HT-29 (cell line): ENCODE measurements at places on chromosomes 16 and 17.
A peak's percentile ranks its signal among the peaks of the same experiment; 100 is the strongest.

- peak; percentile 29 for DNase-seq
Observed at GRCh38 chr17:1347589-1348323, 52.3 kb downstream of the YWHAE start.

DNA sequence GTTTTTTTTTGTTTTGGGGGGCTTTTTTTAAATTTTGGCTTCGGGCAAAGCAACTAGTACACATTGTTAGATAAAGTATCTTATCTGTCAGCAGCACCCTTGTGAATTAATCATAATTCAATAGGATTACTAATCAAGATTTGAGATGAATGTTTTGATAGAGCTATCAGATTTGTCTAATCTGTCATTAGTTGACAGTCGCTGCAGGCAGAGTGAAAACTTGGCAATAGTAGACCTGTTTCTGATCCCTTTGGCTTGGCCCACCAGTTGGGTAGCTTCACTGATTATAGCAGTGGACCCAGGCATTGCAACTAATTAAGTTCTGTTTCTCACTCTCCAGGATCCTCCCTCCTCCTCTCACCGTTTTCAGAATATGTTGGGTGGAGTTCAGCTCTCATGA is 258.6 kb downstream of the IRX3 start:
- DNase-seq, result no peak

GRCh38 chr16:86584071-86584685 is 5.8 kb downstream of the FOXL1 start:
- no peak for DNase-seq

- DNase-seq, result no peak
Observed at GRCh38 chr17:72594248-72594647, 473.4 kb downstream of the SOX9 start.

DNA sequence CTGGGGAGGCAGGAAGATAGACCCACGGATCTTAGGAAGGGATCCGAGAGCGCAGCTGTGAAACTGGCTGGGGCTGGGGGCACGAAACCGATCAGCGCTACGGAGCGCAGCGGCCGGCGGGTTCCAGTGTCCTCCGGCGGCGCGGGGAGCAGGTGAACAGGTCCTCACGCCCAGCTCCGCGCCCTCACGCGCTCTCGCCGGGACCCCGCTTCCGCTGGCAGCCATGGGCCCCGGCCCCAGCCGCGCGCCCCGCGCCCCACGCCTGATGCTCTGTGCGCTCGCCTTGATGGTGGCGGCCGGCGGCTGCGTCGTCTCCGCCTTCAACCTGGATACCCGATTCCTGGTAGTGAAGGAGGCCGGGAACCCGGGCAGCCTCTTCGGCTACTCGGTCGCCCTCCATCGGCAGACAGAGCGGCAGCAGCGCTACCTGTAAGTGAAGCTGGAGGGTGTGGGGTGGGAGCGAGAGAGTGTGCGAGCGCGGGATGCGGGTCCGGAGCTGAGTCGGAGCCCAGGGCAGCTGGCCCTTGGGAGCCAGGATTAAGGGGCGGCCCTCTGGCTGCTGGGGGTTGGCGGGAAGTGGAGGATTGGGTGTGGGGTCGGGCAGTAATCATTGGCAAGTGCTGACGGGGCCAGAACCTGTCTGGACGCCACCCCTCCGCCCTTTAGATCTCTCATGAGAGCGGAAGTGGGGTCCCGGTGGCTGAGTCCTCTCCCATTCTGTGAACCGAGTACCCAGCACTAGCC is 479 bp downstream of the ITGA3 start:
- peak; percentile 76 for DNase-seq

DNA sequence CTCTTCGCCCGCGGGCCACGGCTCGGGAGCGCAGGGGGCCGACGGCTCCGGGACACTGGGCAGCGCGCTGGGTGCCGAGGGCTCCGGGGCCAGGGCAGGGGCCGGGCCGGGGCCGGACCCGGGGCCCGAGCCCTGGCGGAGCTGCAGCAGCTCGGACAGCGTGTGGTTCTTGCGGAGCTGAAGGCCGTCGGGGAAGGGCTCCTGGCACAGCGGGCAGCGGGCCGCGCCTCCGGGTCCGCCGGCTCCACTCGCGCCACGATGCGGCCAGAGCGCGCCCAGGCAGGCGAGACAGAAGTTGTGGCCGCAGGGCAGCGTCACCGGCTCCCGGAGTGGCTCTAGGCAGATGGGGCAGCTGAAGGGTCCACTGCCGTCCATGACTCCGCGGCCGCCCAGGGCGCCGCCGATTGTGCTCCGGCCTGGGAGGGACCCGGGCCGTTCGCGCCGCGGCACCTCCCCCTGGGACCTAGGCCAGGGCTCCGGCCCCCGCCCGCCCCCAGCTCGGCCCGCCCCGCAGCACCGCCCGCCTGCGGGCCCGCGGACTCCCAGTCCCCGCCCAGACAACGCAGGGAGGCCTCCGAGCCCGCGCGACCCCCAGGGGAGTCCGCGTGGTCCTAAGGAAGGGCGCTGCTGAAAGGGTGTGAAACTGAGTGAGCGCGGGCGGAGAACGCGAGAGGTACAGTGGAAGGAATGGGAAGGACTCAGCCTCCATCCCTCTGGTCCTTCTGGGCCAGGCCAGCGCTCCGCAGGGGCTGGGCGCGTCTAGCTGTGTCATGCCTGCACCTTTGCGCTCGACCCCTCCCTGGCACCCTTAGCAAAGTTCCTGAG is at the start of gene TRIM47:
TRIM47 (minus strand) TSS at position 408 of the 825 bp plus-strand sequence; CDS start at position 375, 33 bp downstream.
- DNase-seq, result peak; percentile 60

DNA sequence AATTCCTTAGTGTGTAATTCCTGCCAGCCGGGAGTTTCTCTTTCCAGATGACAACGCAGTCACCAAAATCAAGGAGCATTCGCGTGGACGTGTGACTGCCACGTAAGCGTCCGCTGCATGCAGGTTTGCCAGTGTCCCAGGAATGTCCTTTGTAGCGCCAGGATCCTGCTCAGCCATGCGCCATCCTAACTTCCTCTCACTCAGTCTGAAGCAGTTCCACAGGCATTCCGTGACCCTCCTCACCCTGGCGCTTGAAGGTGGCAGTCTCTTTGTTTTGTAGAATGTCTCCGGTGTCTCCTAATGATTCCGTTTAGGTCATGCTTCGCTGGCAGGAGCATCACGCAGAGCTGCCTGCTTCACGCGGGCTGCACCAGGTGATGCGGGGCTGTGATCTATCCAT is 88.6 kb downstream of the RPTOR start:
- no peak for DNase-seq

- no peak for DNase-seq
Observed at GRCh38 chr16:10239640-10240039, 57.4 kb upstream of the GRIN2A start.

- DNase-seq, result no peak
Observed at GRCh38 chr16:50664270-50664669, 16.8 kb downstream of the SNX20 start.

GRCh38 chr16:66223176-66223780 is 143.2 kb upstream of the CDH5 start:
- DNase-seq, result no peak

DNA sequence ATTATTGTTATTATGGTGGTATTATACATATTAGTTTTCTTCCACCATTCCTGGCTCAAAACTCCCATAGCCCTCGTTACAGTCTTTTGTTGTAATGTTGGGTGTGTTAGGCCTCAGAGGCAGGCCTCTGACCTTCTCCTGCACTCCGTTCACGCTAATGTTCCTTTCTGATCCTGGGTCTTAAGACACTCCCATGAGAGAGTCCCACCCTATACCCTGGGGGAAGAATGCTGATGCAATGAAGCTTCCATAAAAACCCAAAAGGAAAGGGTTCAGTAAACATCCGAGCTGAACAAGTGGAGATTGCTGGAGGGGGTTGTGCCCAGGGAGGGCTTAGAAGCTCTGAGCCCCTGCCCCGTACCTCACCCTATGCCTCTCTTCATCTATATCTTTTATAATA is 141.3 kb upstream of the NETO2 start:
- DNase-seq, result no peak

DNA sequence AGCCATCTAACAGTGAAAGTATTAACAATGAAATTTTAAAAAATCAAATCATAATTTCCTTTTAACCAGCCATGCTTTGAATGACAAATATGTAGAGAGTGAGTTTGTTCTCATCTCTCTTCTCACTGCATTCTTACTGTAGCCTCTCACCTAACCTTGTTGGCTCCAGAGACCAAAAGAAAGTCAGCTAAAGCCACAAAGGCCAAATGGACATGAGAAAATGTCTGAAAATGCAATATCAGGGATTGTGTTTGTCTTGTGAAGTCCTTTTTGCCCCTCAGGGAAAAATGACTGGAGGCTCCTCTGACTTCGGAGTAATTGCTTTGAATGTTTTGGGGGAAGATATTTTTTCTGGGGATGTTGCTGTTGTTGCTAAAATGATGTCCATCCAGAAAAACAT is 166.3 kb downstream of the SLC39A11 start:
- DNase-seq, result no peak

DNA sequence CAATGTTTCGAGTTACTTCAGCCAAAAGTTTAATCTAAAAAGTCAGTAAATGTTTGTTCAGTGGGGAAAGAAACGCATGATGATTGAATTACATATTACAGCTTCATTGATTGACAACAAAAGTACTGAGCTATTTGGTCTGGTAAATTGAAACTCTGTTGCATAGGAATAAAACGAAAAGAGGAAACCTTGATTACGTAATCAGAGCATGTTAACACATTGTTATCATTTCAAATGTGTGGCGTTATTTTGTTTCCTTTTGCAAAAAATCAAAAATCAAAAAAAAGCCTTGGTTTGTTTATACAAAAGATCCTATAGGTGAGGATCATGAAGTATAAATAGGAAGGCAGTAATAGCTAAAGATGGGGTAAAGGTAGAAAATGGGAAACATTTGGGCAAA is 19.5 kb upstream of the CA10 start:
- no peak for DNase-seq

- no peak for DNase-seq
Observed at GRCh38 chr16:4898811-4899473, 38.0 kb downstream of the PPL start.

DNA sequence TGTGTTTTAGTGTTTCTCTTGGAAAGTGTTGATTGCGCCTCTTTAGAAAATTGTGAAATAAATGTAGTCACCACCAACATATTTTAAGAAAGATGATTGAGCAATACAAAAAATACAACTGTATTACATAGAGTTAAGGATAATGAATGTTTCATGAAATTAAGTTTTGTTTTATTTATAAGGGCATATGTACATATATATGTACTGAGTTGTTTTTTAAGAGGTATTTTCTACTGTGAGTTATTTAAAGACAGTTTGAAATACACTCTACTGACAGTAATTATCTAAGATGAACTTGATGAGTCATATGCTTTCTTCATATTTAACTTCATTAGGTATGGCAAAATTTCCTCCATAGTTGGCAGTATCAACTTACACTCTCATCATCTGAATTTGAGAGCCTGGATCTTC is 411.7 kb downstream of the HS3ST3B1 start:
- no peak for DNase-seq

DNA sequence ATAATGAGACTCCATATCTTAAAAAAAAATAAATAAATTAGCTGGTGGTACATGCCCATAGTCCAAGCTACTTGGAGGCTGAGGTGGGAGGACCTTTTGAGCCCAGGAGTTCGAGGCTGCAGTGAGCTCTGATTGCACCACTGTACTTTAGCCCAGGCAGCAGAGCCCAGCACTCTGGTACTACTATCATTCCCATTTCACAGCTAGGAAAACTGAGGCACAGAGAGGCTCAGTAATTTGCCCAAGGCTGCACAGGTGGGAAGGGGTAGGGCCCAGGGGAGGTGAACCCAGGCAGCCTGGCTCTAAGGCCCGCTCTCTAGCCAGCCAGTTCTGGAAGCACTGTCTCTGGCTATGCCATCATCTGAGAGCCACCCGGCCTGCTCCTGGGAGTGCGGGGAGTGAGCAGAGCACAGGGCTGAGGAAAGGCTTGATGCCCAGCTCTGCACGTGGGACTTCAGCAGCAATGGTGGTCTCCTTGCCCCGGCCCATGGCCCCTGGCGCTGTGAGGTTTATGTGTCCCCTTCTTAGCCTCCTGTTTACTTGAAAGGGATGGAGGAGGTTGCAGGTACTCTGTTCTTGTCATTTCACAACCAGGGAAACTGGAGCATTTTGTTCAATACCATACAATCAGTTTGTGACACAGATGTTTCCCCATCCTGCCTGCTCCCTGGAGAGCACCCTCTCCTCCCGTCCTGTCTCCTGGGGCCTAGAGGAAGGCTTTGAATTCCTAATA is 222.3 kb downstream of the KATNIP start:
- DNase-seq, result no peak

DNA sequence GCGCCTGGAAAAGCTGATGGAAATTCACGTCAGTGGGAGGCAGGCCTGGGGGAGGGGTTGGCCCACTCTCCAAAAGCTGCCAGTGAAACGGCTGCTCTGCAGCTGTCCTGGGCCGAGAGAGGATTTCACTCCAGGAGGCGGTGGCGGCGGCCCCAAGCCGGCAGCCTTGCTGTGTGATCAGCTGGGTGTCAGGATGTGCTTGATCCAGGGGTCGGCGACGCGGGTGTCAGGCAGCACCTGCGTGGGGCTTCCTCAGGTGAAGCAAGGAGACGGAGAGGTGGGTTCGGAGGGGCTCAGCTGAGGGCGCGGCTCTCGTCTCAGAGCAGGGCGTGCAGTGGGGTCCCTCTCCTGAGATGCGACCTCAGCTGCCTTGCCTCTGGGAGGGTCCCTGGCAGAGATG is 7.0 kb downstream of the CBFA2T3 start:
- no peak for DNase-seq

- no peak for DNase-seq
Observed at GRCh38 chr16:49833085-49833484, 22.8 kb downstream of the ZNF423 start.

GRCh38 chr17:38403491-38403890 is 24.8 kb upstream of the ARHGAP23 start:
- DNase-seq, result peak; percentile 48

DNA sequence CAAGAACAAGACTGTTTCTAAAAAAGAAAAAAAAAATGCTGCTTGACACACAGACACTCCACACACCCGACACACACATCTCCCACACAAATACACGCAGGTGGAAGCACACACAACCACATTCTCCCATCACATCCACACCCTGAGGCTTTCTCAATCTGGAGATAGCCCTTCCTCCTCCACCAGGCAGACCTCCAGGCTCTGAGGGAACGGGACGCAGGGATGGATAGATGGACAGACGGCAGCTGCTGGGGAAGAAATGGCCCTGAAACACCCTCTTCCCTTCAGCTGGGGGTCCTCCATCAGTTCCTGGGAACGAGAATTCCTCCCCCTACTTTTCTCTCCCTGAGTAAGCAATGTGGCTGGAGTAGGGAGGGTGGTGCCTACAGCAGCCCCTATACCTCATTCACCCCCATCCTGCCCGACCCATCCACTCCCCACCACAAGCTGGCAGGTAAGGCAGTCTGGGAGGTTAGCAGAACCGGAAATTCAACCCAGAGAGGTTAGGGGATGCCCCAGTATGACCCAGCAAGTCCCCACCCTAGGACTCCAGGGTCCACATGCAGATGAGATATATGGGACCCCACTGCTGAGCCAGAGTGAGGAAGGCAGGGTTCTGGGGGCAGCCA is 4.1 kb upstream of the LITAFD start:
- DNase-seq, result no peak

GRCh38 chr17:6548578-6549330 is 7.6 kb downstream of the PITPNM3 start:
- DNase-seq, result no peak
